Fibroblast of gingiva (primary cell): ENCODE measurements at places on chromosomes 12 and 14.

DNA sequence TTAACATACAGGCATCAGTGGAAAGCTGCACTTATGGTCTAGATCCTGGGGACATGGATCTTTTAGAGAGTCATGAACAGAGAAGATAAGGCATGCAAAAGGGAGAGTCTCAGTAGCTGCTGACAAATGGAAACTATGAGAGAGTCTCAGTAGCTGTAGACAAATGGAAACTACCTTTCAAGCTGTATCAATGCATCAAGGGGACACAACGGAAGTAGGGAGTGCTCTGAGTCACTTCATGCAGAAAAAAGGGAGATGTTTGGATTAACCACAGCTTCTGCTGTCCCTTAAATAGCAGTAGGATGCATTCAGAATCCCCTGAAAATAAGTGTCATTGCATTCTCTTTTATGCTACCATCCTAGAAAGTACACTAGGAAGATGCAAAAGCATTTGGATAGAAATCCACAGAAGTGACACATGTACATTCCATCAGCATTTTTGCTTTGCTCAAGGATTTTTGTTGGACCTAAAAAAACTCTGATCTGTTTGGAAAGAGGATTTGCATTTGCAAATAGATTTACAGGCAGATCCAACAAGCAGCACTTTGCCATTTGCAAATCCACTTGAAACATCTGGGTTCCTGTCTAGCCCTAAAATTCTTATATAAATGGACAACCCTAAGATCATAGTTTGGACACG lies 227.5 kb upstream of the LMO3 start:
- DNase-seq = no peak

DNA sequence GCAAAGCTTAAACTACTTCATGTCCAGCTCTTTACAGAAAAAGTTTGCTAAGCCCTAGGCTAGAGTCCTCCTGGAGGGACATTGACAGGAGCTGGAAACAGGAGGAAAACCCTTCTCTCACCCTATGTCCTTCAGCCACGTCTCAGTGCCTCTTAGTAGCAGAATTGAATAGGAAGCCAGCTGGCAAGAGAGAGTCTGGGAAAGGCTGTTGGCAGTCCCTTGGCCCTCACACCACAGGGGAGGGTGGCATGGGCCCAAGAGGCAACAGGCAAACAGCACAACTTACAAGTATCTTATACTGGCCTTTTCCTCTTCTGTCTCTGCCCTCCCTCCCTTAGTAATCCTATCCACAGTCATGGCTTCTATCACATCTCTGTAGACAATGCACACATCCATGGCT lies 27.7 kb upstream of the DHRS2 start:
- DNase-seq = no peak

- DNase-seq = no peak
These were observed 214.2 kb downstream of the ADAMTS20 start for GRCh38 chr12:43337571-43338444.

DNA sequence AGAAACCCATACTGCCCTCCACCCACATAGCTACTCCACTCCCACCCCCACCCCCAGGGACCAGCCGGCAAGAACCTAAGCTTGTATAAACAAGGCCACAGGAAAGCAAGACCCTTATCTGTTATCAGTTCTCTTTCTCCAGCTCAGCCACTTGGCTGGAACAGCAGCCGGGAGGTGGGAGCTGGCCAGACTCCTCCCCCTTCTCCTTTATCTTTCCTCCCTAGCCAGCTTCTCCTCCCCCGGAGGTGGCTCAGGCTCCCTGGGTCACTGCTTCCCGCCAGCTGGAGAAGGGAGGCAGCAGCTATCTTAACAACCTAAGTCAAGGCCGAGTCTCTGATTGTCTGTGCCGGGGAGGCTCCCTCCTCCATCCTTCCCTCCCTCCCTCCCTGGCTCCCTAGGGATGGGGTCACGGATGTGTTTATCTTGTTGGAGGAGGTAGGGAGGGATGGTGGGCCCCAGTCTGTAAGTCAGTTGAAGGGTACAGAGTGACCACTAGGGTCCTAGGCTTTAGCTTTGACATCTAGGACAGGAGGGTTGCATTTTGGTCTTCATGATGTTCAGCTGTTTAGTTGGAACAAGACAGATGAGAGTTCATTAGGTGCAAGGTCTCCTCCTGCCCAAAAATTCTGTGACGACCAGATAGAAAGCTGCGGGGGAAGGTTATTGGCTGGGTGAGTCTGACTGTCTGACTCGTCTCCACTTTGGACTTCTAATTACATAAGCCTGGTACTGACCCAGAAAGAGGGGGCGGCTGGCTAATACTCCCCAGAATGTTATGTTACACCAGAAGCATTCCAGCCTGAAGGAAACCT lies 29.7 kb downstream of the ZFP36L1 start:
- DNase-seq = no peak

GRCh38 chr12:66539431-66539830 lies 139.4 kb downstream of the GRIP1 start:
- no peak for DNase-seq

- no peak for DNase-seq
These were observed 191.5 kb upstream of the BTG1 start for GRCh38 chr12:92337128-92337527.

- no peak for DNase-seq
These were observed 37.3 kb upstream of the FERMT2 start for GRCh38 chr14:52988139-52988538.

DNA sequence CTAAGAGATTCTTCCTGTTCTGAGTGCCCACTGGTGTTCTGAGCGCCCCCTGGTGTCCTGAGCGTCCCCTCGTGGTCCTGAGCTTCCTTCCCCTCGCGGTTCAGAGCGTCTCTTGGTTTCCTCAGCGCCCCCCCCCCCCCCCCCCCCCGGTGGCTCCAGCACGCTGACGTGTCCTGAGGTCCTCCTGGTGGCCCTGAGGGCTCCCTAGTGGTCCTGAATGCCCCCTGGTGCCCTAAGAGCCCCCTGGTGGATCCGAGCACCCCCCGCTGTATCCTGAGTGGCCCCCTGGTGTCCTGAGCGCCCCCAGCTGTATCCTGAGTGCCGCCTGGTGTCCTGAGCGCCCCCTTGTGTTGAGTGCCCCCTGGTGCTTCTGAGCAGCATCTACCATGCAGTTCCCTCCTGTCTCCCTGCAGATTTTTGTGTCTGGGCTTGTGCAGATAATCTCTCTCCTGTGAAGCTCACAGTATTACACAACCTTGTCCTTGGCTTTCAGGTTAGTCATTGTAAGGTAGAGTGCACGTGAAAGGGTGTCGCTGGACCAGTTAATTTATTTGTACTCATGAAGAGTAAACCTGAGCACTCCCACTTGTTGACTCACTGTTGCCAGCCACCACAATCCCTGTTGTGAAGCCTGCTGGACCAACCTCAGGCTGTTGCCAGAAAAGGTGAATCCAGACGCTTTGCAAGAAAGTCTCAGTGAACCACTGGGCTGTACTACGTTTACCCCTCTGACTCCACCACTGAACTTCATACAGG lies 1168.4 kb downstream of the TMEM121 start:
- no peak for DNase-seq

GRCh38 chr14:55514819-55515490 lies 65.1 kb upstream of the KTN1 start:
- DNase-seq = peak; percentile 86

DNA sequence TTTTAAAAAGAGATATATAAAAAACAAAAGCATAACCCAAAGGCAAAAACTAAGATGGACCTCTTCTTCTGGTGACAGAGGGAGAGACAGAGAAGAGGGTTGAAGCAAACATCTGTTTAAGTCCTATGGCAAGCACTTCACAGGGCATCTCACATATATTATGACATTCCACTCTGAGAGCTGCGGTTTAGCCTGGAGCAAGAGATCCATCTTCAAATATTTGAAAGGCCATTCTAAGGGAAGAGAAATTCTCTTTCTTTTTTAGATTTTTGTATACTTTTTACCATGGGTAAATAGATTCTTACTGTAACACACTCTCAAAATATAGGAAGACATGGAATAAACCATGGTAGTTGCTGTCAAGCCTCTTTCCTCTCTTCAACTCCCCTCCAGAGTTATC lies 204.1 kb downstream of the GXYLT1 start:
- DNase-seq = no peak

DNA sequence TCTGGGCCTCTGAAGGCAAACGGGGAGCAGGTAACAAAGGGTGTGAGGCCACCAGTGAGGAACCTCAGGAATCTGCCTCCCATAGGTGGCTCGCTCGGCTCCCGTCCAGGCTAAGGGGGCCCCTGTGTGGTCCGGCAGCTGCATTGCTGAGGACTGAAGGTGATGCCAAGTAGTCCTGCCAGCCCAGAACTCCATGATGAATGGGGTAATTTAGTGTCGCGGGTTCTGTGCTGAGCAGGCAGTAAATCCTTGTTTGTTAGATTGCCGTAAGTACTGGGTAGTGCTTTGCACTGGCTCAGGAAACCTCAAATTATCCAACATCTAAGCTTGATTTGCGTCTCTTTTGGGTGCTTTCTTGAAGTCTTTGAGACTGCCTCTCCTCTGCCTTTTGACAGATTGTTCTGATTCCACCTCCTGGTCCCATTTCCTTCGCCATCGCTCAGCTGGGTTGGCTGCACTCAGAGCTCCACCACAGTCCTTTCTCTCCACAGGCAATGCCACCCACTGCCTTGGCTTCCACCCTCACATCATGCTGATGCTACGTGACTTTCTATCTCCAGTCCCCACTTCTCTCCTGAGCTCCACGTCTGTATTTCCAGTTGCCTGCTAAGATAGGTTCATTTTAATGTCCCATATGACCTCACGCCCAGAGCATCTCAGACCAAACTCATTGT lies 392.0 kb downstream of the FUT8 start:
- no peak for DNase-seq

DNA sequence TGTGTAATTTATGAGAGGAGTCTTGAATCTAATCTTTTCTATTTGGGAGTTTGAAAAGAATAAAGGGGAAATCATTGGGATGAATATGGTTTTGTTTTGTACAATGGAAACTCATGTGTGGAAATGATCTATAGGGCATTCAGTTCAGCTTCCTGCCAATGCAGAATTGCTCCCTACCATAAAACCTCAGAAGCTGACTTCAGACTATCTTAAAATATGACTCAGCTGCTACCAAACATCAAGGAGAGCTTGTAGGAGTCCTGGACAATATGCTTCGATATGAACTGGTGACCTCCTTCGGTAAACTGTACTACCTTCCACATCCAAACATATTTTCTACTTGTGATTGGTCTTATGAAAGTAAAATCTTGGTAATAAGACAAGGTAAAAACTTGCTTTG lies 160.6 kb downstream of the CAPZA3 start:
- DNase-seq = no peak

GRCh38 chr14:56598519-56598918 lies 18.9 kb downstream of the TMEM260 start:
- DNase-seq = no peak

DNA sequence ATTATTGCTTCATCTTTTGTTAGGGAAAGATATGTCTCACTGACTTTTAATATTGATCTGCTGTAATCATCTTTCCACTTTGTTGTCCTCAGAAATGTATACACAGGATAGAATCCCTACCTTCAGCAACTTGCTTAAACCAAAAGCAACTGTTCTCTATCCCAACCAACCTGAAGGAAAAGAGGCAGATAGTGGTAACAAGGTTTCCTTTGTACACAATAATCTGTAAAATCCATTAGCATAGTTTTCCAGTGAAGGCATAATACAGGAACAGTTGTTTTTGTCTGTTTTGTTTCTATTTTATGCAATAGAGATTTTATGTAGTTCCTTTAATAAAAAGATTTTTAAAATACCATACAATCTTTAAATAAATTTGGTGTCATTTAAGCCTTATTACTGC lies 170.5 kb downstream of the PIK3C2G start:
- DNase-seq = no peak

DNA sequence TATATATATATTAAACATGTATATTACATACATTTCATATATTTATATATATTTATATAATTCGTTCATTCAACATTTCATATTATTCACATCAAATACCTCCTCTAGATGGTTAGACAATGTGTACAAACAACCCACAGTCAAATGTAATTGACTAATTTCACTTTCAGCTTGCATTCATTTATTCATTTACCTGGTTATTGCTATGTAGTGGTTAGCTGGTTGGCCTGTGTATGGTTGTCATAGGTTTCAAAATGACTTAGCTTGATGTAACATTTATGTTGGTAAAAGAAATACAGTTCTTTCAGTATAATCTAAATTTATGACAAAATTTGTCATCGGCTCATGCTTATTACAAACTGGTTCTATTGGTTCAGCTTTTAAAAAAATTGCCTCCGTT lies 389 bp downstream of the OR4K13 start:
- DNase-seq = no peak

GRCh38 chr12:122309564-122310121 lies 43.3 kb upstream of the VPS33A start:
- no peak for DNase-seq

- peak; percentile 4 for DNase-seq
These were observed 167.4 kb downstream of the SNAPC1 start for GRCh38 chr14:61929651-61930050.

- DNase-seq = no peak
These were observed 38.5 kb upstream of the KCNK13 start for GRCh38 chr14:90023176-90023896.

GRCh38 chr12:80715713-80716249 lies 931 bp upstream of the MYF5 start:
- DNase-seq = no peak

- DNase-seq = no peak
These were observed 3.2 kb downstream of the OR4K2 start for GRCh38 chr14:19878029-19878642.

DNA sequence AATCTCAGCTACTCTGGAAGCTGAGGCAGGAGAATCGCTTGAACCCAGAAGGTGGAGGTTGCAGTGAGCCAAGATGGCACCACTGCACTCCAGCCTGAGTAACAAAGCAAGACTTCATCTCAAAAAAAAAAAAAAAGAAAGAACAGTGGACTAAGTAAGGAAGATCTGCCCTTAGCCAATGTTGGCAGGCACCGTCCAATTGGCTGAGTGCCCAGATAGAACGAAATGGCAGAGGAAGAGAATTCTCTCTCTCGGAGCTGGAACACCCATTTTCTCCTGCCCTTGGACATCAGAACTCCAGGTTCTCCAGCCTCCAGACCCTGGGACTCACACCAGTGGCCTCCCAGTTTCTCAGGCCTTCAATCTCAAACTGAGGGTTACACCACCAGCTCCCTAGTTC lies 49.9 kb downstream of the ESR2 start:
- peak; percentile 58 for DNase-seq

GRCh38 chr12:121668750-121669520 lies 519 bp downstream of the MORN3 start:
- no peak for DNase-seq

- DNase-seq = no peak
These were observed 151.2 kb upstream of the RFLNA start for GRCh38 chr12:124143726-124144125.

DNA sequence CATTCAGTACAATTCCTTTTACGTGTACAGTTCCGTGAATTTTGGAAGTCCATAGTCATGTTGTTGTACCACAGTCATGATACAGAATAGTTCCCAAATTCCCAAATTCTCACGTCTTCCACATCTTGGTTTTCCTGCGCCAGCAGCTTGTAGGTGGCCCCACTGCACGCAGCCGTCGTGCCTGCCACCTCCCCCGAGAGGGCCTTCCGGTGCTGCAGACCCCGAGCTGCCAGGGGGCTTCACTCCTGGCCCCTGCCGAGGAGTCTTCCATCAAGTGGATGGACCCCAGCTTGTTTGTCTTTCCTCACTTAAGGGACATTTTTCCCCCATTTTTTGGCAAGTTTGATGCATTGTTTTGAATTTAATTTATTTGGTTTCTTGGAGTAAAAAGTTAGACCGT lies 16.8 kb downstream of the MTA1 start:
- no peak for DNase-seq

GRCh38 chr12:19530637-19531023 lies 91.3 kb downstream of the AEBP2 start:
- DNase-seq = peak; percentile 34

GRCh38 chr12:6603095-6603567 lies 4.0 kb downstream of the CHD4 start:
- peak; percentile 44 for DNase-seq
